ENCODE measurements at places on chromosomes 11 and 22. TPM values are rescaled to one million over a fixed set of nuclear protein-coding genes. Genes with fewer than 3 reads are reported as not detected.

Gene TTC17
- total RNA-seq: 55.2 TPM

Gene CECR2
- total RNA-seq: under 0.01 TPM

Gene PRAME
- not detected for total RNA-seq

Gene SCGB1D2
- total RNA-seq: not detected

Gene P4HA3
- 36.3 TPM for total RNA-seq

Gene XKR3
- not detected for total RNA-seq

Gene TIMM8B
- 115 TPM for total RNA-seq

Gene GPHA2
- total RNA-seq: not detected

Gene PDGFD
- 23.5 TPM for total RNA-seq

Gene FAM227A
- under 0.01 TPM for total RNA-seq

Gene PCF11
- total RNA-seq: 24.2 TPM

Gene KCNQ1
- total RNA-seq: not detected

Gene SCGB2A2
- total RNA-seq: not detected

Gene DAGLA
- 1.5 TPM for total RNA-seq

Gene TRIM29
- not detected for total RNA-seq

Gene CDC42EP2
- total RNA-seq: 10.1 TPM

Gene FHIP1B
- total RNA-seq: 5.4 TPM

Gene RFPL2
- total RNA-seq: not detected

Gene OR51V1
- total RNA-seq: not detected

Gene LYVE1
- total RNA-seq: 140 TPM

Gene TMEM191C
- total RNA-seq: 0.20 TPM

Gene FXYD6
- total RNA-seq: 0.22 TPM

Gene SLC1A2
- not detected for total RNA-seq

Gene MS4A2
- total RNA-seq: not detected

Gene KCNC1
- total RNA-seq: not detected

Gene P2RY6
- total RNA-seq: 0.20 TPM

Gene VWA5A
- 4.1 TPM for total RNA-seq

Gene CD6
- total RNA-seq: not detected

Gene TRPM5
- total RNA-seq: not detected

Gene PACSIN2
- total RNA-seq: 88.9 TPM

Gene ZMAT5
- total RNA-seq: 12.4 TPM

Gene PVALB
- total RNA-seq: not detected

Gene KCNJ1
- total RNA-seq: under 0.01 TPM

Gene LIPT2
- 3.3 TPM for total RNA-seq

Gene SYT7
- 0.20 TPM for total RNA-seq

Gene LTO1
- total RNA-seq: 12.1 TPM

Gene VPREB1
- not detected for total RNA-seq

Gene HTR3A
- total RNA-seq: not detected

Gene HARBI1
- 5.0 TPM for total RNA-seq

Gene CELSR1
- total RNA-seq: 15.7 TPM

All from lung microvascular endothelial cell (primary cell).